ENCODE measurements at places on chromosomes 6 and 20.
A peak's percentile ranks its signal among the peaks of the same experiment; 100 is the strongest.

DNA sequence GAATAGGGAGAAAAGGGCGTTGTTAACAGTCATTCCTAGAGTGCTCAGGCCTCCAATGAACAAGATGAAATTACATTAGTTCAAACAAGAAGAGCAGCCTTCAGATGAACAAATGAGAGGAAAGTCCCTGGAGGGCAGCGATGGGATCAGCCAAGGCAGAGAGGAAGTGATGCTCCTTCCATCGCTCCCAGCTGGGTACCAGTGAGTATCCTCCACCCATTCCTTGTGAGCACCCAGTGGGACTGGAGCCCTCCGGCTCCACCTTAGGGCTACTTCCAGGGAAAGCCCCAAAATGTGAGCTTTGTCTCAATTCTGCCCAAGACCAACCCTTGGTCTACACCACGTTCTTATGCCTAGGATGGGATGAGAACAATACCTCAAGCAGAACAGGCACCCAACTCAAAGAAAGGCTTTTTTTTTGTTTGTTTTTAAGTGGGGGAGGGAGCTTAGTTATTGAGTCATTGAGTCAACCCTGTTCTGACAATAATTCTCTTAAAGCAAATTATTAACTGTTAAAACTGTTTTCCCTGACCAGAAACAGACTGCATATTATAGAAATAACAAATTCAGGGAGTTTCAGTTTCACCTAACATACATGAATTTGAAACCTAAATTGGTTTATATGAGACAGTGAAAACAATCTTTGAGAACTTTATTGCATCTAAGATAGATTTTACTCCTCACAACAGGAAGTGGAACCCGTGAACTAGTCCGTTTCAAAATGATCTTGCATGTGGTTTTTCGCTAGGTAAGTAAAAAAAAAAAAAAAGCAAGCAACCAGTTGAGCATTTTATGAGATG lies 106.9 kb downstream of the IPCEF1 start:
- DNase-seq, result no peak

DNA sequence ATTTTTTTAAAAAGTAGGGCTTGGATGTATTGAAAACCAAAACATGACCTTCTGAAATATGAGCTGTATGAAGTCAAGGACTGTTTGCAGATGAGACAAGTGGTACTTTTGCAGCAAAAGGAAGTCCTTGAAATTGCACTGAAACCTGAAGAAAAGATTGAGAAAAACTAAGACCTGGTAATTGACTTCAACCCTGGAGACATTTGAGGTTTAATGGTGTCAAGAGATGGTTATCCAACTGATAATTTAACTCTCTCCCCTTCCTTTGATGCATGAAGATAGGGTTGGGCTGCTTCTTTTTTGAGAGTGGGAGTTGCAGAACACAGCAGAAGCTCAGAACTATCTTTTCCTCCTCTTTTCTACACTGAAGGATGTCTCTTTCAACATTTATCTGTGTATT lies 180.9 kb upstream of the DTNBP1 start:
- no peak for DNase-seq

GRCh38 chr6:24940311-24940917 lies 4.7 kb upstream of the RIPOR2 start:
- no peak for DNase-seq

DNA sequence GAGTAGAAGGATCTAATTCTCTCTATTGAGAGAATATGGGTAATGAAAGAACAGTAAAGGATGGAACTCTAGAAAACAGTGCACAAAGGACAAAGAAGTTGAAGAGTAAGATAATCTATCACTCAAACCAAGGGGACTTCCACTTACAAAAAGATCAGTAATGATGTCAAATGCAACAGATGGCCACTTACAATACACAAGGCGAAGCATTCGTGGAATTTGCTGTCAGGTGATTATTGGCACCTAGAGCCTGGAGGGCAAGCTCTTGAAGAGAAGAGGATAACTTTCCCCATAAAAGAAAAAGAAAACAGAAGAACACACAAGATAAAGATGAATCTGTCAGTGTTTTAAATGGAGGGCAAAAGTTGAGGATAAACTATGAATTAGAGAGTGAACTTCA lies 256.0 kb upstream of the TCF21 start:
- DNase-seq, result no peak

DNA sequence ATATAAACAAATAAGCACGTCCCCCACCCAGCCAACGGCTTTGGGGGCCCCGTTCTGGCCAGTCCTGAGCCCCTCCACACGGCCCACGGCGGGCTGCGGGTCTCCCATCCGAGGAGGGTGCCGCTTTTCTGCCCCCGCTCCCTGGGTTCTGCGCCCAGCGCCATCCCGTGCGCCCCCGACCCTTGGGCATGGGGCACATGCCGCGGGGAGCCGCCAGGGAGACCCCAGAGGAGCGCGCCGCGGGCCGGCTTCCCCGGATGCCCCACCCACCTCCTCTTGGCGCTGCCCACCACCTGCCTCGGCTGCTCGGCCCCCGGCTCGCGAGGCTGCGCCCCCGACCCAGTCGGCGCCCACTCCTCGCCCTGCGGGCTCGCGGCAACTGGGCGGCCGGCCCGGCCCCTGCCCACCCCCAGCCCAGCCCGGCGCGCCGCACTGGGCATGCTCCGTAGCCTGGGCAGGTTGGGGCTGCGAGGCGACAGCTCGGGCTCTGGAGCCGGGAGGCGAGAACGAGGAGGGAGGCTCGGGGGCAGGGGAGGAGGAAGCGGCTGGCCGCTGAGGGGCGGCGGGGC lies 570 bp upstream of the PLCB4 start:
- peak; percentile 55 for DNase-seq

DNA sequence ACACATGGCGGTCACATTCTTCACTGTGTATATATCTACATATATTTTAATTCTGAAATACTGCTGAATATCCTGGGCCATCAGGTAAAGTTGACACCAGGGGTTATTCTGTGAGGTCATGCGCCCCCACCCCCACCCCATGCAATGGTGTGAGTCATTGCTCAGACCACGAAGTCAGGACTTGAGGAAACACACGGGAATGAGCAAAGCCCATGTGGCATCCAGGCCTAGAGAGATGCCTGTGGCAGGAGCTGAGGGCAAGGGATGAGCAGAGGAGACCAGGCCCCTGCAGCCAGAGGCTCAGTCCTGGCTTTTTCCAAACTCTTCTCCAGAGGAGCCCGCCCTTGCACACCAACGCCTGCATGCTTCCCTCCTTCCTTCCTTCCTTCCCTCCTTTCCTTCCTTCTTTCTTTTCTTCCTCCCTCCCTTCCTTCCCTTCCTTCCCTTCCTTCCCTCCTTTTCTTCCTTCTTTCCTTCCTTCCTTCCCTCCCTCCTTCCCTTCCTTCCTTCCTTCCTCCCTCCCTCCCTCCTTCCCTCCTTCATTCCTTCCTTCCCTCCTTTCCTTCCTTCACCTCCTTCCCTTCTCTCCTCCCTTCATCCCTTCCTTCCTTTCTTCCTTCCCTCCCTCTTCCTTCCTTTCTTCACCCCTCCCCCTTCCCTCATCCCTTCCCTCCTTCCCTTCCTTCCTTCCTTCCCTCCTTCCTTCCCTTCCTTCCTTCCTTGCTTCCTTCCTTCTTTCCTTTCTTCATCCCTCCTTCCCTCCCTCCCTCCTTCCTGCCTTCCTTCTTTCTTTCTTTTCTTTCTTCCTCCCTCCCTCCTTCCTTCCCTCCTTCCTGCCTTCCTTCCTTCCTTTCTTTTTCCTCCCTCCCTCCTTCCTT lies 72.0 kb upstream of the INSM1 start:
- DNase-seq, result no peak

- peak; percentile 45 for DNase-seq
These were observed 716 bp downstream of the SHPRH start for GRCh38 chr6:145963216-145964068.

GRCh38 chr20:51536116-51537069 lies 6.1 kb downstream of the NFATC2 start:
- no peak for DNase-seq

- DNase-seq, result peak; percentile 92
These were observed 188.1 kb downstream of the UST start for GRCh38 chr6:148934961-148935360.

- peak; percentile 43 for DNase-seq
These were observed 316.0 kb downstream of the TFAP2C start for GRCh38 chr20:56945057-56945456.

GRCh38 chr6:134400941-134401340 lies 83.0 kb upstream of the SGK1 start:
- no peak for DNase-seq

DNA sequence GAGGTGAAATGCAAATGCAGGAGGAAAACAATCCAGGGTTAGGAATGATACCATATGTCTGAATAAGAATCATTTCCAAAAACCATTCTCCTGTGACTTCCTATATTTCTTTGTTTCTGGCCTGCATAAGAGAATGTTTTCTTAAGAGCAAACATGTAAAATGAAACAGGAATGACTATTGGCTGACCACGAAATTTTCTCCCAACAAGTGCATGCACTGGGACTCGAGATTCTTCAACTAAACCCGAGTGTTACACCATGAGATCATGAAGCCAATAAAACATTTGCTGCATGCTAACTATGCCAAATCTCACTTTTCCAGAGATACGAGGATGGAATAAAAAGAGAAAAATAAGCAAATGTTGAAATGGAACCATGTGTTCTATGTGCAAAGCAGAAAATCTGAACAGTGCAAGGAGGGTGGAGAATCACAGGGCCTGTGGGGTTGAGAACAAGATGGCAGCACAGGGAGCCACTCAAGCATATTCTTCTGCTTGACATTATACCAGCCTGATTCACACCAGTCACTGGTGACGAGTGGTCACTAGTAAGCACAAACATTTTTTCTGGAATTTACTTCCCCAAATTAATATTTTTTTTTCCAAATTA lies 212.2 kb upstream of the FOXA2 start:
- peak; percentile 84 for DNase-seq

- DNase-seq, result no peak
These were observed 205.1 kb downstream of the ZDHHC14 start for GRCh38 chr6:157586088-157586414.

DNA sequence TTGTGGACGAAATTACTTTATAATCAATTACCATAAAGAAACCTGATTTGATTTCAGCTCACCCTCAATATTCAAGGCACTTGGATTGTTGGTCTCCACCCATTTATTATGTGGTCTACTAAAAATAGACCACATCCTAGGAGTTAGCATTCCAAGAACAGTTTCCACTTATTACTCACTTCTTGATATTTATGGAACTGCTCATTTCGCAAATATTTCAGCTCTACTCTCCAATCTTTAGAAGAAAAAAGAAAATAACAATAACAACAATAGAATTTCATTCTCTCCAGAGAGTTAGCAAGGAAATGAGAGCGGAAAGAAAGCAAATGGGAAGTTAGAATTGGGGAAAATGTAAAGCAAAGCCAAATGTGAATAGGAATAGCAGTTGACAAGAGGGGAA lies 26.2 kb upstream of the HDAC2 start:
- peak; percentile 88 for DNase-seq

GRCh38 chr6:18209539-18210197 lies 54.4 kb downstream of the KDM1B start:
- DNase-seq, result no peak

DNA sequence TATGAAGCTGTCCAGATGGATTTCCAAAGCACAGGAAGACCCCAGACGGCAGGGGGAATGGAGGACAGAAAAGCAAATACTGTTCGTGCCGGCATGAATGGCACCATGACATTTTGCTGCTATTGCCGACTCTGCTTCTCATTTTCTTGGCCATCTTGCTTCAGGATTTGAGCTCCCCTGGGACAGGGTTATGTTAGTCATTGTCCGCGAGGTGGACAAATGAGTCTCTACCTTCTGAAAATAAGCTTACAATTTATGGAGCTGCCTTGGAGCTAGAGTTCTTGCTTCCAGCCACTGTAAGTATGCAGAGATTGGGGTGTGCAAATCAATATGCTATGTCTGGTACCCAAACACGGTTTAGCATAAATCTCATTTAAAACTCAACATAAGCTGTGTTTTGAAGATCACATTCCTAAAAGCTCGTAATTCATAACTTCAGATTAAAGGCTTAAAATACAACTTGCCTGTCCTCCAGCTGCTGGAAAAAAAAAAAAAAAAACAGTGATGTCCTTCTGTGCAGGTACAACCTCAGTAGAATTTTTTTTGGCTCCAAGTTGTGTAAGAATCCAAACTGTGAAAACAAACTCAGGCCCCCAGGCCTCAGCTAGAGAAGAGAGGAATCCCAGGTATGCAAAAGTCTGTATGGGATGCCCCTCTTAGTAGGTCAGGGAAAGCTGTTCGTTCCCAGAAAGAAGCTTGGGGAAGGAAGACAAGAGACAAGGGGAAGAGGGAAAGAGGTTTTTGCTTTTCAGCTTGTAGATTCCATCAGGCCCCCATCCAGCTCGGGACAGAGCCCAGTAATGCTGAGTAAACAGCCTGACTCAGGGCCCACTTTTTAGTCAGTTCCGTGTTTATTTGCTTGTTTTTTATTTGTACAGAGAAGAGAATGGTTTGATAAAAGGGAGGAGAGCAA lies 184.2 kb upstream of the FOXA2 start:
- peak; percentile 49 for DNase-seq

DNA sequence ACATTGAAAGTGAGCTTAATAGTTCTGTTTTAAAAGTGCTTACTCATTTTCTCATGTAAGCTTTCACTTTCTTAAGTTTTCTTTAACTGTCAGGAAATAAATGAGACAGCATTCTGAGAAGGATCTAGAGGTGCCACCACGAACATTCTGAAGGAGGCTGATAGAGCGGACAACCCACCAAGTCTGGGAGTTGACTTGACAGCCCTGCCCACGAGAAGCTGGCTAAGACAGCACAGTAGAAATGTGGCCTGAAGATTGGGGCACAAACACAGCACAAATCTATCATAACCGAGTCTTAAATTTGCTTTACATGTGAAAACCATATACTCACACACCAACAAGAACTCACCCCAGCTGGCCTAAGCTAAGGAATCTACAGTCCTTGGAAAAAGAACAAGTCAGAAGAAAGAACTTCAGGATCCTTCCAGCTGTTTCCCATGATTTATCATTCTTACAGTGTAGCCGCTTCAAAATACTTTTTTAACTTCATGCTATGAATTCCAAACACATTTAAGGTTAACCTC lies 144.2 kb upstream of the TNFAIP3 start:
- peak; percentile 28 for DNase-seq

- DNase-seq, result no peak
These were observed 272.2 kb upstream of the FLRT3 start for GRCh38 chr20:14609328-14610221.
